GM04504 (cell line): ENCODE measurements at places on chromosomes 12 and 14.

DNA sequence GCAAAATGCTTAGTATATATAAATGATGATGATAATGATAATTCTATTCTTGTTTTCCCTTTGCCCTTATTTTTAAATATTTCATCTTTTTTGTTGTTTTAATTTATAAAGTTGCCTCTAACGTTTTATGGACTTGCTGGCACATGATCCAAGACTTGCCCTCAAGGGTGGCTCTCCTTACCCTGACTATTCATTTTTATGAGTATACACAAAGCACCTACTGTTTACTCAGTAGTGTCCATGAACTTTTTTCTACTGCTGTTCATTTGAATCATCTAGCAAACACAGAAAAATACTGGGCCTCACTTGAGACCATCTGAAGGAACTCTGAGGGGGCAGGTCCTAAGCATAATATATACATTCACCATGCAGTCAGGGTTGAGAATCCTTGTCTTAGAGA lies 276.2 kb downstream of the AACS start:
- no peak for DNase-seq

- DNase-seq = no peak
Observed at GRCh38 chr12:67582238-67582834, 66.2 kb upstream of the DYRK2 start.

- DNase-seq = peak; percentile 8
Observed at GRCh38 chr14:83172363-83172762, 1638.7 kb upstream of the SEL1L start.

- DNase-seq = no peak
Observed at GRCh38 chr14:60189923-60190840, 25.0 kb upstream of the DHRS7 start.

- no peak for DNase-seq
Observed at GRCh38 chr14:81162941-81163340, 57.8 kb downstream of the GTF2A1 start.

- DNase-seq = no peak
Observed at GRCh38 chr12:3473844-3474243, 17.2 kb upstream of the PRMT8 start.

- no peak for DNase-seq
Observed at GRCh38 chr12:542395-543113, 82.8 kb downstream of the B4GALNT3 start.
